ENCODE measurements at places on chromosomes 4 and X. TPM values are rescaled to one million over a fixed set of nuclear protein-coding genes. Genes with fewer than 3 reads are reported as not detected.

GRCh38 chr4:83266689-83267088, 17.9 kb downstream of the COQ2 start:
- H3K4me1 ChIP-seq = peaks cover 11% of the 10 kb centered on the region
- DNase-seq = no peak
- H3K27ac ChIP-seq = no peak overlapping the region

- H3K27ac ChIP-seq = no peak overlapping the region
- no peaks in the 10 kb centered on the region for H3K4me1 ChIP-seq
- H3K36me3 ChIP-seq = no peaks in the 10 kb centered on the region
- H3K4me3 ChIP-seq = no peak overlapping the region
- no peak for DNase-seq
- no peaks in the 10 kb centered on the region for H3K27me3 ChIP-seq
These were observed 338.1 kb upstream of the SLIT2 start for GRCh38 chr4:19913650-19914049.

DNA sequence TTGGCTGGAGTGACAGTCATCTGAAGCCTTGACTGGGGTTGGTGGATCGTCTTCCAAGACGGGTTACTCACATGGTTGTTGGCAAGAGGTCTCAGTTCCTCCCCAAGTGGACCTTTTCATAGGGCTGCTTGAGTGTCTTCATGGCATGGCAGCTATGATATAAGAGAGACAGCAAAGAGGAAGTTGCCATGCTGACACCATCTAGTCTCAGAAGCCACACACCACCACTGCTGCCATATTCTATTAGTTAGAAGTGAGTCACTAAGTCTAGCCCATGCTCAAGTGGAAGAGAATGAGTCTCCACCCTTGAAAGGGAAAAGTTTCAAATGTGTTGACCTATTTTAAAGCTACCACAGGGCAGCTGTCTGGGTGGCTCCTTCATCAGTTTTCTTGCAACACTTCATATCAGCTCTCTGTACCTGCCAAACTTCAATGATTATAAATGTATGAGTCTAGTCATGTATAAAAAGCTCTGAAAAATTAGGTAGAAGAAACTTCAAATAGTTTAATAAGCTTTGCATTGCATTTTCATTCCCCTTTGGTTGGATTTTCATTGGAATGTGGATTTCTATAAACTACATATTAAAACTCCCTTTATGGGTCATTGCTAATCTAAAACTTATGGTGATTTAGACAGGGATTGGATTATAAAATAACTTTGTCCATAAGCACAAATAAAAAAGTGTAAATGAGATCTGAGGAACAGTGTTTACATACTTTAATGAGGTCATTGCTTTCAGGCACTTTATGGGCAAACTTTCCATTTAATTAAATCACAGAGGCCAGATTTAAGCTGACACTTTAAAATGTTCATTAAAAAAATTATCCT, 68.0 kb upstream of the ATXN3L start:
- no peak overlapping the region for H3K27ac ChIP-seq
- no peaks in the 10 kb centered on the region for H3K27me3 ChIP-seq
- no peak overlapping the region for H3K4me3 ChIP-seq
- peaks cover 6% of the 10 kb centered on the region for H3K4me1 ChIP-seq
- H3K36me3 ChIP-seq = peaks cover 1% of the 10 kb centered on the region

GRCh38 chr4:128227991-128228571, 59.5 kb downstream of the PGRMC2 start:
- H3K4me3 ChIP-seq = no peak overlapping the region
- H3K4me1 ChIP-seq = no peaks in the 10 kb centered on the region
- H3K36me3 ChIP-seq = no peaks in the 10 kb centered on the region

- H3K4me3 ChIP-seq = no peak overlapping the region
- no peak overlapping the region for H3K27ac ChIP-seq
- H3K36me3 ChIP-seq = no peaks in the 10 kb centered on the region
- H3K4me1 ChIP-seq = no peaks in the 10 kb centered on the region
- DNase-seq = no peak
These were observed 282.0 kb downstream of the ARHGAP24 start for GRCh38 chr4:85756938-85757337.

DNA sequence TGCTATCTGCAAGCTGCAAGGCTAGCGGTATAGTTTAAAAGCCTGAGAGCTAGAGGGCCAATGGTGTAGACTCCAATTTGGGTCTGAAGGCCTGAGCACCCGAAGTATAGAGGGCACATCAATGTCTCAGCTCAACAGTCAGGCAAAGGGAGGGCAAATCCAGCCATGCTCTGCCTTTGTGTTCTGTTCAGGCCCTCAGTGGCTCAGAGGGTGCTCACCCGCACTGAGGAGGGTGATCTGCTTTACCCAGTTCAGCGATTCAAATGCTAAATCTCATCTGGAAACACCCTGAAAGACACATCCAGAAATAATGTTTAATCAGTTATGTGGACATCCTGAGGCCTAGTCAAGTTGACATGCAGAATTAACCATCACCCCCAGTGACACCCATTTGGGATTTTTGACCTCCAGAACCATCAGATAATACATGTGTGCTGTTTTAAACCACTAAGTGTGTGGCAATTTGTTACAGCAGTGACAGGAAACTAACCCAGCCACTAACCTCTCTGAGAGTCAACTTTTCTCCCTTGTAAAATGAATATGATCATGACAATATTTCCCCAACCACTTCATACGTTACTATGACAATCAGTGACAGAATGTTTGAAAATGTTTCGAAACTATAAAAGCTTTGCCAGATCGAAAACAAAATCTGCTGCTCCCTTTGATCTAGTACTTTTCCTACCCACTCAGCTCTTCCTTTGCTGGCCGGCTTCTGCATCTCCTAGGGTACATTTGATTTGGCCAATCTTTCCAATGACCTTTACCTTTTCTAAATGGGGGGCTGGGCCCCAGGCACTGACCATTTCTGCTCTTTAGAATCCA, 8.4 kb upstream of the TBL1X start:
- H3K4me1 ChIP-seq = peaks cover 17% of the 10 kb centered on the region
- peak overlapping the region; percentile 54 for H3K4me3 ChIP-seq
- DNase-seq = peak; percentile 37
- H3K27me3 ChIP-seq = no peaks in the 10 kb centered on the region
- H3K27ac ChIP-seq = peak overlapping the region; percentile 96

DNA sequence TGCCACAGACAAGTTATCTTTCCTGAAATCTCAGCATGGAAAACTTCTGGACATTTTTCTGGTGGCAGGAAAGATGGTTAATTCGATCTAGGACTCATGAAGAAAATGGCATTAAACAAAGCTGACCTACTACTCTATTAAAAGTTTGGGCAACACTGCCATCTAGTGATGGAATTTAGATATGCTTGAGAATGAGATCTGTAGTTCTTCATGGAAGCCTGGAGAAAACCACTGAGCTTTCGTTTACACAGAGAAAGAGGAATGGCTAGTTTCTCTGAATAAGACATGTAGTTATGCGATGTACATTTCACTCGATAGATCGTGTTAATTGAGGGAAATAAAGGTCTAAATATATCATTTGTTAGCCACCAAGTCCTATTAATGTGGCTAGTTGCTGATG, 51.7 kb upstream of the CHRDL1 start:
- peaks cover 1% of the 10 kb centered on the region for H3K4me1 ChIP-seq
- no peaks in the 10 kb centered on the region for H3K36me3 ChIP-seq
- no peak overlapping the region for H3K4me3 ChIP-seq

DNA sequence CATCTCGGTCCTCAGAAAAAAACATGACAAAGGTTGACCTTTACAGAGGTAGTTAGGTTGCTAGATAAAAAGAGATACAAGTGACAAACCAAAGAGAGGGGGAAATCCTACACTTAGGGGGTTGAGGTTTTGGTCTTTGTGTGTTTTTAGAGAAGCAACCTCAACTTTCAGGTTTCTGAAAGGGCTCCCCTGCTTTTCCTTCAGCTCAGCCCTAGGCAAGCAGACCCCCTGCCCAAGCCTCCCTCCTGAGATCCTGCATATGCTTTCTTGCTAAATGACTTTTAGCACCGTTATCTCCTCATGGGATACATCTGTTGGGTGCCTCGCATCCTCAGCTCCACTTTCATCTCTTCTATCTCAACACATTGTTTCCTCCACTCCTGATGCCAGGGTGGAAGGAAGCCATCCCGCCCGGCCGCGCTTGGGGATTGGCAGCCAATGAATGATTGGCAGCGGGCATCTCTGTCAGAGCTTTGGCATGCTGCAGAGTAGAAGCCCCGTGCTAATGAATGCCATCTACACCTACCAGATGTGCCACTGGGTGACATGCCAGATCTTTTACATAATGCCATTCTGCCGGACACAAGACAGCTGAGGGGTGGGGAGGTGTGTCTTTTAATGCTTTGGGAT, 15.0 kb upstream of the PRDM8 start:
- DNase-seq = peak; percentile 56
- H3K27me3 ChIP-seq = peaks cover 26% of the 10 kb centered on the region
- H3K4me3 ChIP-seq = peak overlapping the region; percentile 63
- H3K27ac ChIP-seq = peak overlapping the region; percentile 69
- H3K36me3 ChIP-seq = peaks cover 6% of the 10 kb centered on the region

DNA sequence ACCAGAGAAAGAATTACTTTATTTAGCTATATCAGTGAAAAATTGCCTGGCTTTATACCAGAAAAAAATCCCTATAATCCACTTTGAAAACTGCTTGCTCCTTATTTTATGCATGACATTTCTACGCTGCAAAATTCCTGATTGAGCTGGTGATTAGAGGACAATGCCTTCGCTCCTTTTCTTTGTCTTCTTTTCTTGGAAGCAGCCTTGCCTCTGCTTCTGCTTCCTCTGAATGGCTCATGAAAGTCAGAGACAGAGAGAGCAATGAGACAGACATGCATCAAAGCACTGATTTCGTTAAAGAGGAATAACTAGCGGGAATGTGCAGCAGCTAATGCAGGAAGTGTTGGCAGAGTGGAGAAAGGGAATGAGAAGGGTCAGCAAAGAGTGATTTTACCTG, 294.3 kb upstream of the IGFBP7 start:
- no peak overlapping the region for H3K27ac ChIP-seq
- no peaks in the 10 kb centered on the region for H3K27me3 ChIP-seq
- H3K4me1 ChIP-seq = no peaks in the 10 kb centered on the region
- DNase-seq = no peak
- H3K4me3 ChIP-seq = no peak overlapping the region

DNA sequence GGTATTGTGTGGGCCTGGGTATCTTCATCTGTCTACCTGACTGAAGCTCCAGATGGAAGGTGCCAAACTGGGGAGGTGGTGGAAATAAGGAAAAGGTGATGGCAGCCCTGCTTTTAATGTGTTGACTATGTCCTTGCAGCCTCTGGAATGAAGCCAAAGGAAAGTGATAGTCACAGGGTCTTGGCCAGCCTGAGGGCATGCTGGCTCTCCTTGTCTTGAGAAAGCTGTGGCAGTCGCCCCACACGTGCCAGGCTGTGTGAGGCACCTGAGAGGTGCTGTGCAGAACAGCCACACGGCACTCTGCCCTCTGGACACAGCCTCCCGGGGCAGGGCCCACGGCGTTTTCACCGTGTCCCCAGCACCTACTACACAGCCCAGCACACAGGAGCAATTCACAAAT, 77.6 kb downstream of the NAT8L start:
- peaks cover 19% of the 10 kb centered on the region for H3K36me3 ChIP-seq
- H3K4me1 ChIP-seq = peaks cover 26% of the 10 kb centered on the region
- H3K27me3 ChIP-seq = peaks cover 3% of the 10 kb centered on the region
- no peak for DNase-seq

DNA sequence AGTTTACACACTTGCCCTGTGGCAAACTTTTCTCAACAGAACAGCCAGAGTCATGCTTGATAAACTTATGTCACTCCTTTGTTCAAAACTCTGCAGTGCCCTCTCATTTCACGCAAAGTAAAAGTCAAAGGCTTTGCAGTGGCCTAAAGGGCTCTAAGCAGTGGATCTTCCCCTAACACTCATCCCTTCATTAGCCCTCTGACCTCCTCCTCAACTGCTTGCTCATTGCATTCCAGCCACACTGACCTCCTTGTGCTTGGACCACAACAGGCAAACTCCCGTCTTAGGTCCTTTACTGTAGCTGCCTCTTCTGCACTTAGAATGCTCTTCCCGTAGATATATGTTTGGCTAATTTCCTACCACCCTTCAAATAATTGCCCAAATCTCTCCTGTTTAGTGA, 5.6 kb downstream of the PRDM5 start:
- H3K27me3 ChIP-seq = no peaks in the 10 kb centered on the region
- no peak overlapping the region for H3K27ac ChIP-seq
- no peaks in the 10 kb centered on the region for H3K36me3 ChIP-seq
- no peak for DNase-seq
- H3K4me3 ChIP-seq = no peak overlapping the region
- peaks cover 8% of the 10 kb centered on the region for H3K4me1 ChIP-seq

DNA sequence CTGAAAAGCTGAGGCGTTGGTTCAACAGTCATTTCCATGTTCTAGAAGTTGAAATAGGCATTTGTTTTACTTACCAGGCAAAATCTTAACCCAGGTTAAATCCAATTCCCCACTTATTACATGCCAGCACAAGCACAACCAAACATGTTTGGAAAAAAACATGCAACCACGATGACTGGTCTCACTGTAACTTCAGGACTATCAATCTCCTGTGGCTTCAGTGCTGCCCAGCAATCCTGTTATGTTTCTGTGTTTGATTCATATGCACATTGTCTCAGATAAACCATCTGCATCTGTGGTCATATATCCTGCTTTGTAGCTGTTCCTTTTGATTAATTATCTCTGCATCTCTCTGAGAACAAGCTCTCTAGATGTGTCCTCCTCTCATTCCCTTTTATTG, 28.3 kb downstream of the PRDM8 start:
- no peaks in the 10 kb centered on the region for H3K36me3 ChIP-seq
- peaks cover 12% of the 10 kb centered on the region for H3K27me3 ChIP-seq
- H3K4me3 ChIP-seq = no peak overlapping the region
- DNase-seq = no peak

DNA sequence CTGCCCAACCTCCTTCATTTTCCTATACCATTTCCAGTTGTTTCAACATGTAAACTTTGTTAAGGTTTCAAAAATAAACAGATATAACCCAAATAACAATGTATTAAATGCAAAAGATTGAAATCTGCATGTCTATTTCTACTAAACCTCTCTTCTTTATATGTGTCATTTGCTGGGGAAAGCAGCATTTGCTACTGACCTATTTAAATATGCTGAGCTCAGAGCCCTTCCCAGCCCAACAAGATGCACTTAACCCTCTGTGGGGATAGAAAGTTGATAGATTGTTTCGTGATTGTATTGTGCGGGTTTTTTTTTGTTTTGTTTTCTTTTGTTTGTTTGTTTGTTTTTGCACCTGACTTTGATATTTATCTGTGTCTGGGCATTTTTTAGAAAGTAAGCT, 139.5 kb downstream of the UCHL1 start:
- no peaks in the 10 kb centered on the region for H3K27me3 ChIP-seq
- no peak for DNase-seq
- no peaks in the 10 kb centered on the region for H3K36me3 ChIP-seq
- H3K4me1 ChIP-seq = no peaks in the 10 kb centered on the region

GRCh38 chr4:120865985-120866384, 56.5 kb downstream of the PRDM5 start:
- H3K27ac ChIP-seq = no peak overlapping the region
- no peaks in the 10 kb centered on the region for H3K36me3 ChIP-seq
- H3K4me3 ChIP-seq = no peak overlapping the region
- no peak for DNase-seq

NXF2 gene
- not detected for total RNA-seq

DMP1 gene
- not detected for total RNA-seq

CXorf38 gene
- 26.7 TPM for total RNA-seq

UBE2K gene
- total RNA-seq = 73.1 TPM

PABPC4L gene
- total RNA-seq = not detected

RBM46 gene
- total RNA-seq = not detected

FGF5 gene
- not detected for total RNA-seq

NAT8L gene
- total RNA-seq = not detected
